NCI-H187 treated with DMSO at 0.1 percent for 48 hours (cell line): ENCODE measurements at places on chromosomes 5 and 9.

DNA sequence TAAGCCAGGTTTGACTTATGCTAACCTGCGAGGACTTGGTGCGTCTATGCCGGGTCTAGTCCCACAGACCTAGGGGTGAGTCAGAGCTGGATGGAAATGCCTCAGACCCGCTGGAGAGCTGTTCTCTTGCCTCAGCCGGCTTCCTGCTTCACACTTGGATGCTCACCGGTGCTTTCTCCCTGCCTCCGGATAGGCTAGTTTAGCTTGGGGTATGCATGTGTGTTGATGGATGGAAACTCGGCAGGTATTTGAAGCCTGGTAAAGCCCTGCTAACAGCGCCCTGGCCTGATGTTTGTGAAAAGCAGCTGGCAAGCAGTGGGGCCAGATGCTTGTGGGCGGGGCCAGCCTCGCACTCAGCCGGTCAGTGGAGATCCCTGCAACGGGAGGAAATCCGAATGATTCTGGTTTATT, 29.3 kb downstream of the PRRC2B start:
- DNase-seq, result no peak

DNA sequence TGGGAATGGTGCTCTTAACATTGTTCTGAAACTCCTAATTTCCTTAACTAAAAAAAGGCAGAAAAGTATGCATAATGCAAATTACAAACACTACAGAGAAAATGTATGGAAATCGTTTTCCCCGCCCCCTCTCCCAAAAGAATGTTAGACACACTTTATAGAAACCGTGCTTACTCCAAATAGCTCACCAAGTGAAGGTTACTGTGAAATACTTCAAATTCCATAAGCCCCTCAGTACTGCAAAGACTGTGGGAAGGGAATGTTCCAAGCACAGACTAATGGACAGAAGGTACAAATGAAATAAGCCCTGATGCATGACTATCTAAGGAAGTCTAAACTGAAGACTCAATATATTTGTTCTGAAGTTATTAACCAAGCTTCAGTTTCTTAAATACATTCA, 12.5 kb downstream of the MAPKAP1 start:
- DNase-seq, result no peak

DNA sequence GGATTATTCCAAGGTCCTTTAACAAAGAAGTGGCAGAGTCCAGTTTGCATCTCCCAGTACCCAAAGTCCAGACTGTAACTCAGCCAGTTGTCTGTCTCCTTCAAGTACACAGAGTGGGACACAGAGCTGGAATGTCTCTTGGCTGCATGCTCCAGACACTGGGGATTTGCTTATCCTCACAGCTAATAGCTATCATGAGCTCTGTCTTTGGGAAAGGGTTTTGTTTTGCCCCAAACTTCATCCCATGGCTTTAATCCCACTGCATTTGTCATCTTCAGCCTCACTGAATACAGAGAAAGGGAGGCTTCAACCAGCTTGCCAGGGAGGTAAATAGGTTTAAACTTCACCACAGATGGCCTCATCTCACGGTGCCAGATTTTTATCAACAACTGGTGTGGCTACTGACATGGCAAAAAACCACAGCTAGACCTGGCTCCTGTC, 412.2 kb upstream of the SLC24A2 start:
- DNase-seq, result no peak

- no peak for DNase-seq
Observed at GRCh38 chr5:73129143-73129542, 8.8 kb downstream of the TMEM171 start.

DNA sequence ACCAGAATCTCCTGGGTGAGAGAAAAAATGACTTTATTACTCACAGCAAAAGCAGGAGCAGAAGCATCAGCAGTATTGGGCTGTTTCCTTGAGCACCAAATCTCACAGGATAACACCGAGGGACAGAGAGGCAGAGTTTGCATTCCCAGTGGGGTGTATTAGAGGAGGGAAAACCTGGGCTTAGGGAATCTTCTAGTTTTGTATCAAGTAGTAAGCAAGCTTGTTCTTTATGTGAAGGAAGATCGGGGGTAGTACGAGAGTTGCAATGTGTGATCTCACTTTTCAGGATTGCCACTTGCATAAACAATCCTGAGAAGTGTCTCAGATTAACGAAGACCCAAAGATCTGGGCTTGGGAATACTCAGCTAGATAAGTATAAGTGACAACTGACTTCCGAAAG, 1163.0 kb downstream of the TAF11L14 start:
- no peak for DNase-seq

- DNase-seq, result no peak
Observed at GRCh38 chr5:31366941-31367340, 165.0 kb downstream of the DROSHA start.

- DNase-seq, result no peak
Observed at GRCh38 chr5:72486371-72486770, 20.8 kb downstream of the ZNF366 start.

DNA sequence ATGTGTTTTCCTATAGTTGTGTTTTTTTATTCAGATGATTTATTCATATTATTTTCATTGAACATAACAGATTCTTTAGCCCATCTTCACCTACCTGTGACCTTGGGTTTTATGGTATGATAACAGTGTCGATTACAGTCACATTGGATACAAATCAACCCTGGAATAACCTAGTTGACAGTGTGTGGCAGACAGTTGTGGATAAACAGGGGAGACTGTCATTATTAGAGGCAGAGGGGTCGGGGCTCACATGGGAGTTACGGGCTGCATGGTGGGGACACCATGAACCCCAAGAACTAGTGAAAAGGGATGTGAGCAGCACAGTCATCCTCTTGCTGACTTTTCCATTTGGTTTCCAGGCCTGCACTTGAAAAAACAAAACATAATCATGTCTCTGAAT, 29.9 kb upstream of the MAP1B start:
- DNase-seq, result no peak

GRCh38 chr5:124701016-124701415, 45.4 kb downstream of the ZNF608 start:
- no peak for DNase-seq

- no peak for DNase-seq
Observed at GRCh38 chr5:178529080-178529479, 61.1 kb downstream of the COL23A1 start.

- no peak for DNase-seq
Observed at GRCh38 chr5:9500625-9501024, 45.2 kb downstream of the SEMA5A start.

GRCh38 chr5:73686912-73687311, 60.9 kb downstream of the ARHGEF28 start:
- DNase-seq, result no peak

DNA sequence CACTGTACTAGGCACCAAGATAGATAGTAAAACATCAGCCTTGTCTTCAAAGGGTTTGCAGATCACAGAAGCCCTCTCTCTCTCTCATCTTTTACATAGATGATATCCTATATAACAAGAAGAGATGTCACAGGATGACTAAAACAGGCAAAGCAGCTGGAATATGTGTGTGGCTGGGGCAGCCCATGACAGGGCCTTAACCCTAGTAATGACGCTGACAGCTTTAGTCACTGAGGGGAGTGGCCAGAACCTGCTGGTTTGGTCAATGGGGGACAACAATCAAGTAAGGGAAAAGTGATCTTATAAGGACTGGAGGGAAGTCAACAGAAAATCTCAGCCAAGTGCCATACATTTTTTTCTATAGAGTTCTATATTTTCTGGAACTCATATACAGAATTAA, 41.9 kb upstream of the RIC1 start:
- no peak for DNase-seq
